ENCODE measurements at places on chromosomes 1 and 21. TPM values are rescaled to one million over a fixed set of nuclear protein-coding genes. Genes with fewer than 3 reads are reported as not detected.

ATF6 gene
- 21.3 TPM for total RNA-seq

SRGAP2 gene
- 91.2 TPM for total RNA-seq

RAB3B gene
- 0.34 TPM for total RNA-seq

RPTN gene
- not detected for total RNA-seq

VANGL1 gene
- 1.4 TPM for total RNA-seq

PDZK1IP1 gene
- total RNA-seq = not detected

NTNG1 gene
- not detected for total RNA-seq

KLHL17 gene
- 26.1 TPM for total RNA-seq

RAB4A gene
- total RNA-seq = 32.2 TPM

LPAR3 gene
- 0.35 TPM for total RNA-seq

FAM72D gene
- 18.1 TPM for total RNA-seq

UBE2U gene
- not detected for total RNA-seq

SERPINC1 gene
- total RNA-seq = 0.27 TPM

TRIM17 gene
- total RNA-seq = 2.4 TPM

FMN2 gene
- not detected for total RNA-seq

WDR64 gene
- total RNA-seq = not detected

TMEM240 gene
- 0.58 TPM for total RNA-seq

YOD1 gene
- total RNA-seq = 23.4 TPM

TMIGD3 gene
- not detected for total RNA-seq

TBX19 gene
- 2.0 TPM for total RNA-seq

RHD gene
- not detected for total RNA-seq

TSPEAR gene
- total RNA-seq = not detected

ELF3 gene
- 0.37 TPM for total RNA-seq

ATP1A4 gene
- not detected for total RNA-seq

ZBTB40 gene
- 15.9 TPM for total RNA-seq

LCE3D gene
- not detected for total RNA-seq

LAMTOR5 gene
- 180 TPM for total RNA-seq

CCDC24 gene
- 1.8 TPM for total RNA-seq

SPRR2D gene
- not detected for total RNA-seq

CCDC185 gene
- total RNA-seq = not detected

C1orf35 gene
- 19.4 TPM for total RNA-seq

TNFSF4 gene
- total RNA-seq = 0.82 TPM

B3GALT2 gene
- not detected for total RNA-seq

IL20 gene
- total RNA-seq = not detected

CNR2 gene
- not detected for total RNA-seq

FTCD gene
- total RNA-seq = 0.21 TPM

GBP7 gene
- not detected for total RNA-seq

OSBPL9 gene
- total RNA-seq = 63.4 TPM

HPCAL4 gene
- total RNA-seq = 4.3 TPM

GJA5 gene
- not detected for total RNA-seq

ERG gene
- not detected for total RNA-seq

S100A7 gene
- not detected for total RNA-seq

LCE2C gene
- total RNA-seq = not detected

SELENOF gene
- total RNA-seq = 144 TPM

SLC30A1 gene
- total RNA-seq = 2.4 TPM

LCE1A gene
- total RNA-seq = not detected

SLC30A10 gene
- total RNA-seq = not detected

TDRD5 gene
- total RNA-seq = not detected

RSPH1 gene
- 0.33 TPM for total RNA-seq

All from activated naive CD4-positive, alpha-beta T cell treated with anti-CD3 and anti-CD28 coated beads, Interleukin-2, amount 50 U/mL, for 72 hours (primary cell).